Hematopoietic multipotent progenitor cell treated with erythropoietin and hydrocortisone succinate and interleukin-3 and kit ligand, for 6 days (in vitro differentiated cells): ENCODE measurements at places on chromosomes 2 and 18.

DNA sequence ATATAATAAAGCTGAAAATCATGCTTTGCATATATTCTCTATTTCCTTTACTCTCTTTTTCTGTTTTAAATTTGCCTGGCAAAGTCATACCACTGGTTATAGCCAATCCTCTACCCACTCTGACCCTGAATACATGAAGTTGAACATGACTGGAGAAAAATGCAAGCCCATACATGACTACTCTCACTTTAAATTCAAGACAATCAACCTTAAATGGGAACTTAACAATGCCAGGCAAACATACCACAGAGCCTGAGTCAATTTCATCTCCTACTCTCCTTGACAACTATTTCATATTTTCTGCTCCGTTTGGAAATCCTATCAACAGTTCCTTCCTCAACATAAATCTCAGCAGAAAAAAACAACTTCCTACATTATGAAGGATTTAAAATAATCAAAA lies 22.6 kb downstream of the RAD51AP2 start:
- no peak for DNase-seq

DNA sequence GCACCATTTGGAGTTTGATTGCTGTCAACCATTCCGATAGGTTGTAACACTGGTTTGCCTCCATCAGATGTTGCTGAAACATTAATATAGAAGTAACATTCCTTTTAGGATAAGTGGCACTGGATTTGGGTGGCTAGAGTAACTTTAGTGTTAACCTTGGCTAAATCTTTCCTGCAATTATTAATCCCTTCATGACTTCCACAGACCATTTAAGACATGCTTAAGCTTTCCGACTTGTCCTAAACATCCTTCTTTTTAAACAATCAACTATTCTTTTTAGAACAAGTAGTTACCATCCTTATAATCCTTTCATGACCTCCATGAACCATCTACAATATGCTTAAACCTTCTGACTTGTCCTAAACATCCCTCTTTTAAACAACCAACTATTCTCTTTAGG lies 465.5 kb downstream of the DCDC2C start:
- DNase-seq: no peak

DNA sequence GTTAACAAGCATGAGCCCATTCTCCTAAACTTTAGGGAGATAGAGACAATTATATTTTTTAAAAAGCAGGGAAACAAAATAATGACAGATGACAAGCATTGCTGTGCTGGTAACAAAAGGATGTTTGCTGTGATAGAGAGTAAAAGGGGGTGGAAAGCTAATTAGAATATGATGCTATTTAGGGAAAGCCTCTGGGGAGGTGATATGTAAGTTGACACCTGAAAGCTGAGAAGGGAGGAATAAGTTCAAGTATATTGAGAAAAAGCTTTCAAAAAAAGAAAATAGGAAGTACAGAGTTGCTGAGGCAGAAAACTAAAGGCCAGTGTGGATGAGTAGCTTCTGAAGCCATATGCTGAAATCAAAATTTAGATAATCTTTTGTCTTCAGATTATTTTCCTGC lies 565.2 kb upstream of the NRXN1 start:
- DNase-seq: no peak

DNA sequence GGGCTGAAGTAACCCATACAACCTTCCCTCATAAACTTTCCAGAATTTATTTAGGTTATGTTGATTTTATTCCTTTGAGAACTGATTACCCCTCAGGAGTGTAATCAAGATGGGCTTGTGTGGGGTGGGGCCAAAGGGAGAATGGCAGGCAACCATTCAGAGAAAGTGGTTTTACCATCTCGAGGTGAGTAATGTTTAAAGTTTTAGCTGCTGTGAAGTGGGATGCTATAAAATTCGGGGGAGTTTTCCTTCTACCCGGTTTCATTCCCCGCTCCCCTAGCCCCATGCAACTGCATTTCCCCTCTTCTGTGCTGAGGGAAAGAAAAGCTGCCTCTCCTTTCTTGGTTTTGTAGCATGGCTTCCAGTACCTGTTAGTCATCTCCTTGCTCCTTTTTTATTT lies 34.7 kb downstream of the MAP4K4 start:
- no peak for DNase-seq

GRCh38 chr2:11466307-11467128 lies 557 bp upstream of the E2F6 start:
- peak; percentile 37 for DNase-seq

GRCh38 chr2:144496092-144496976 lies 23.6 kb downstream of the ZEB2 start:
- no peak for DNase-seq

- no peak for DNase-seq
Measured at GRCh38 chr2:16962505-16962904, 296.9 kb upstream of the CYRIA start.

GRCh38 chr18:34870555-34871310 lies 160.6 kb downstream of the DTNA start:
- no peak for DNase-seq

DNA sequence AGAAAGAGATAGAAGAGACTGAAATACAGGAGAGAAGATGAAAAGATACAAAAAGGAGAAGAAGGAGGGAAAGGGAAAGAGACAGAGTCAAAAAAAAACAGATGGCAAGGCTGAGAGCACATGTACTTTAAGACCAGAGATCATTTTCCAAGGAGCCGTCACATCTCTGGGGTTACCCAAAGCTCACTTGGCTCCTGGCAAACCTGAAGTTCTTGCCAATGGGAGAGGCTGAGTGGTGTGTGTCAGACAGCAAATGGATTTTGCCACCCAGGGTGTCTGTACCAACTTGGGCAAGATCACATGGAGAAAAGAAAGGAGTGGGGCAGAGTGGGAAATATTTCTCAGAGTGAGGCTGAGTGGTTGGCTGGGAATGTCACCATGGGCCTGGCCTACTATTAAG lies 219.3 kb upstream of the TNP1 start:
- no peak for DNase-seq

DNA sequence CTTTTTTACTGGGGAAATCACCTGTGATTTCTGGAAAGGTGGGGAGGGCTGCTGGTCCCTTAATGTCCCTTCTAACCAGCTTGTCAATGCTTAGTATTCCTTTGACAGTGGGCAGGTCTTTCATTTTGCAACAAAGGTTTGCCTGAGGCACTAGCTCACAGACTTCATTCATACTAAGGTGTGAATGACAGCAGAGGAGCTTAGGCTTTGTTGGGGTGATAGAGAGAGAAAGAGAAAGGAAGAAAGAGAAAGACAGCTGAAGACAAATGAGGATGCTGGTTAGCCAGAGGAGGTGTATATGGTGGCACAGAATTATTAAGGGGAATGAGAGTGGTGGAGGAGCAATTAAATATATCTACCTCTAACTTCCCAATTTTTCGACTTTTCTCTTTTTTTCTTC lies 28.9 kb upstream of the GTF2A1L start:
- no peak for DNase-seq

DNA sequence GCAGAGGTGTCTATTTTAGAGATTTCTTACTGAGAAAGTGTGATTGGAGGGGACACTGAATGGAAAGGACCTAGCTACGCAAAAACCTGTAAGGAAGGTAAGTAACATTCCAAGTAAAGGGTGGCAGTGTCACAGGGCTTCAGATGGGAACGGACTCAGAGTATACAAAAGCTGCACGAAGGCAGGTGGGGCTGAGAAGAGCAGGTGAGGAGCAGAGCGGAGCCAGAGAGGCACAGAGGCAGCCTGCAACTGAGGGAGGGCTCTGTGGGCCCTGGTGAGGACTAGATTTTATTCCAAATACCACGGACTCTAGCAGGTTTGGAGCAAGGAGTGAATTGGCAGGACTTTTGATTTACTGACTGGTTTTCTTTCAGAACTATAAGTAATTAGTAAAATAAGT lies 331.3 kb upstream of the PKDCC start:
- DNase-seq: no peak

DNA sequence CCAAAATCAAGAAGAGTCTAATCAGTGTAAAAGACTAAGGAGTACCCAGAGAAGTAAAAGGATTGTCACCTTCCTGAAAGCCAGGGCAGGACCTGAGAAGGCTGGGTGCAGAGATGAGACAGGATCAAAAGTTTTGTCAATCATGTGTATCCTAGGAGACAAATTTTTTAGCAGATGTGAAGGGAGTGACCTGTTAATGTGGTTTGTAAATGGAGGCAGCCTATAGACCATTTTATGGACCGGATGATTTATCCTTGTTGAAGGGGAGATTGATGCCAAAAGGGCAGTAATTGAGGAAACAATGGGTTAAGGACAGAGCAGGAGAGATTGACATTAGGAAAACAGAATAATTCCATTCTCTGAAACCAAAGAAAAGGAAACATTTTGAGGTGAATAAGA lies 813 bp downstream of the NDC80 start:
- DNase-seq: peak; percentile 55
